ENCODE measurements at places on chromosomes 1 and 21.

DNA sequence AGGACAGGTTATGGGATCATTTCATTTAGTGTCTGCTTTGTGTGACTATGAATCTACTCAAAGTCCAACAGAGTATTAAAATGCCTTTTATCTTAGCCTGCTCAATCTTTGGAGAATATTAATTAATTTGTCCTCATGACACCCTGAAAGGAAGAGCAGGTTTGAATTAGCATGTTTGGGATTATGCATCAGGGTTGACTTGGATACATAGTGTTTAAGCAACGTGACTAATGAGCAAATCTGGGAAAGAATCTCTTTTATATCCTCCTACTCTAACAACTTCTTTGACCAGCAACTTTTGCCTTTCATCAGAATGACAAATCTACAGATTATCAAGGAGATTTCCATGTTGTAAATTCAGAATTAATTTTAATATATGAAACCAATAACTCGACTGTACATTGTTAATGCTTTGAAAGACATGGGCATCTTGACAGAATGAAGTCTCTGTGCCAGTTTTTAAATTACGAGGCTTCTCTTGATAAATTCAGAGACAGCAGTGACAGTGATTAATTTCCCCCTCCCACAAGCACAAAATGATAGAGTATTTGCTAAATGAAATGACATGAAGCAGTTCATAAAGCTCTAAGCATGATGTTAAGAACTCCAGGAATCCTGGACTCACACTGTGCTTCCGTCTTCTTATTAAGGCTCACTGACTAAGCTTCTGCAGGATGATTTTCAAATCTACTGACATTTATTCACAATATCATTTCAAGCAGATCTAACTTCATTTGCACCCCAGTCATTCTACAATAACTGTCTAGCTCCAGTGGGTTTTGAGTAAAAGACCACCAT, 156.5 kb downstream of the PCNX2 start:
- no peak for DNase-seq

GRCh38 chr21:45381865-45382696, 22.9 kb upstream of the COL18A1 start:
- DNase-seq = no peak

DNA sequence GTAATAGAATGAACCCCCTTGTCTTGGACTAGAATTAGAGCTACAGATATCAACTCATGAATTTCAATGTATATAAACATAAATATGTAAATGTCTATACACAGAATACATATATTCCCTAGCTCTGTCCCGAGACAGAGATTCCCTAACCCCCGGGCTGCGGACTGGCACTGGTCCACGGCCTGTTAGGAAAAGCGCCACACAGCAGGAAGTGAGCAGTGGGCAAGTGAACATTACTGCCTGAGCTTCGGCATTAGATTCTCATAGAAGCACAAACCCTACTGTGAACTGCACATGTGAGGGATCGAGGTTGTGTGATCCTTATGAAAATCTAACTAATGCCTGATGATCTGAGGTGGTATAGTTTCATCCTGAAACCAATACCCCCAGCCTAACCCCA, 51.2 kb downstream of the PIK3R3 start:
- DNase-seq = no peak

GRCh38 chr1:38005195-38006007, at the start of gene FHL3:
Gene FHL3, minus strand, starts transcription at chr1:38005514. Its CDS starts 6,102 bp downstream, at chr1:37999412.
- DNase-seq = no peak

GRCh38 chr1:119435052-119435451, 20.1 kb downstream of the HSD3B2 start:
- DNase-seq = no peak

DNA sequence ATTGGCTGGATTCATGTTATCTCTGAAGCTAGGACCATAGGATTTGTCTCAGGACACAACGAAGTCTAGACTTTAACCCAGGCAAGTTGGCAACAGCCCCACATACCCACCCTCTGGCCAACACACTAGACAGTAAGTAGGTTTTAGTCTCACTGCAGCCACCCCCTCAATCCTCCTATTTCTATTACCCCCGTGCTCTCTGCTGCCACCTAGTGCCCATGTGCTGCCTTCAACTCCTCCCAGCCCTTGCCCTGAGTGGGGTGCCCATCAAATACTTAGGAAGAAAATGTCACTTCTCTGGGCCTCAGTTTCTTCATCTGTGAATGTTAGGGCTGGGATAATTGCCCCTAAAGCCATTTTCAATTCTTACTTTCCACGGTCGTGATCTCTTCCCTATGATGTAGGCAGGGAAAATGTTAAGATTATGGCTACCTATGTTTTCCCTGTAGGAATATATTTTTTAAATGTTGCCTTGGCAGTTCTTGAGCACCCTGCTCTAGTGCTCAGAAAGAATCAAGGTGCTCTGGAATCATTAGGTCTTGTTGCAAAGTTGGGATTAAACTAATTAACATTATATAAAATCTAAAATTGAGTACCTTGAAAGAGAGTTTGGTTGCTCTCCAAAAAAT, 213.0 kb downstream of the LMX1A start:
- DNase-seq = no peak

DNA sequence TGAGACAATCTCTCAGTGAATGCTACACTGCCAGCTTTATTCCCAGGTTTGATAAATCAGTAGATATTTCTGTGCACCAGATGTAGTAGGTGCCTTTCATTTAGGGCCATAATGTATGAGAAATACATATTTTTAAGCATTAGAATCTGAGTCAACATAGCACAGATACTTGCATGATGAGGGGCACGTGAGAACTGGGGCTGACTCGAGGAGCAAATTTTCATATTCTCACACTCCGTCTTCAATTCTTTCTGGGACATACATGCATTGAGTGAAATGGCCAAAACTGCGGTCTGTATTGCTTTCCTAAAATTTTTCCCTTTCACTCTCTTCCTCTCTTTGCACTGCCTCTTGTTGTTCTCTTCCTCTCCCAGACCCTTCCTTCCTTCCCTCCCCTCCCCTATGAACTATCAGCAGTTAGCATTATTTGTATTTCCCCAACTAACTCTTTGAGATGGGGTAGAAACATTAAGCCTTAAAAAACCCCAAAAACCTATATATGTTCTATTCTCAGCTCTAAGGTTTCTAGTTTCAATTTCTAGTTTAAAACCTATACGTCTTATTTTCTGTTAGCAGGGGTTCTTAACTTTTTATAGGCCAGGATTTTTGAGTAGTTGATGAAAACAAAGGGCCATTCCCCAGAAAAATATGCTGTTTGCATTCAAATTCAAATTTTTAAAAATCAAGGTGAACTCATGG, 289.1 kb downstream of the PTBP2 start:
- no peak for DNase-seq

DNA sequence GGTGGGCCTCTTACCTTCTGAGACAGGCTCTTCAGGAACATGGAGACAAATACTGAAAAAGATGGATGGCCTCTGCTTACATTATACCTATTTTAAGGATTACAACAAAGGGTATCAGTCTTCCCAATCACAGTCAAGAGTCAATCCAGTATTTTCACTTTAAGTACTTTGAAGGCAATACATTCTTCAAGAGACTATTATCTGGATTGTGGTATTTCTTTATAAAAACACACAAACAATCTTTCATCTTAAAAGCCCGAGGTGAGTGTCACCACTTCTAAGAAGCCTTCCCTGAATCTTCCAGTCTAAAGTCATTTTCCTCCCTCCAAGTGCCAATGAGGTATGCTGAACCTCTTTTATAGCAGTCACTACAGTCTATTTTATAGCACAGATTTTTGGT, 45.3 kb downstream of the WASF2 start:
- DNase-seq = no peak

DNA sequence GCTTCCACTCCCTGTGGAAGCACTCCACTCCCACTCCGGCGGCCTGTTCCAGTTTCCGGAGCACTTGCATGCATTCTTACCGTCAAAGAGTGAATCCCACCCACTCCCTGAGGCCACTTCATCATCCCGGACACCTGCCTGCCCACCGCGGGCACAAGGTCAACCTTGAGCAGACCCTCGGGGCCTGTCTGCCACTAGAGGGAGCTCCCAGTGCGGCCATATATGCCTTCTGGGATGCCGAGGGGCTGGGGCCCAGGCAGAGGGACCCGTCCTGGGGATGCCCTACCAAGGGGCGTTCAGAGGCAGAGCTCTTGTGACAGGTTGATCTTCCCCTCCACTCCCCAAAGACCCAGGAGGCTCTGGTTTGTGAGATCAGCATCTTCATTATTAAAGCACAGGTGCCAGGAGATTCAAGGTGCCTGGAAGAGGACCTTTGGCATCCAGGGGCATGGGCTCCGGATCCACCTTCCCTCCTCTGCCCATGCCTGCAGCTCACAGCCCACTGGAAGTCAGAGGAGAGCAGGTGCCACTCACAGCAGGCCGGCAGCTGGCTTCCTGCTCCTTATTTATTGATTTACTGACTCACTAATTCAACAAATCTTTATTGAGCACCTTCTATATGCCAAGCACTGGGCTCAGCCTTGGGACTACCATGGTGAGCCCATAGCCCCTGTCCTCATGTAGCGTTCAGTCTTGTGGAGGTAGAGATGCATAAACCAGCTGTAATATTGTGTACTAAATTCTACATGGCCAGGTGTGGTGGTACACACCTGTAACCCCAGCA, 47.3 kb downstream of the UBIAD1 start:
- DNase-seq = peak; percentile 6

DNA sequence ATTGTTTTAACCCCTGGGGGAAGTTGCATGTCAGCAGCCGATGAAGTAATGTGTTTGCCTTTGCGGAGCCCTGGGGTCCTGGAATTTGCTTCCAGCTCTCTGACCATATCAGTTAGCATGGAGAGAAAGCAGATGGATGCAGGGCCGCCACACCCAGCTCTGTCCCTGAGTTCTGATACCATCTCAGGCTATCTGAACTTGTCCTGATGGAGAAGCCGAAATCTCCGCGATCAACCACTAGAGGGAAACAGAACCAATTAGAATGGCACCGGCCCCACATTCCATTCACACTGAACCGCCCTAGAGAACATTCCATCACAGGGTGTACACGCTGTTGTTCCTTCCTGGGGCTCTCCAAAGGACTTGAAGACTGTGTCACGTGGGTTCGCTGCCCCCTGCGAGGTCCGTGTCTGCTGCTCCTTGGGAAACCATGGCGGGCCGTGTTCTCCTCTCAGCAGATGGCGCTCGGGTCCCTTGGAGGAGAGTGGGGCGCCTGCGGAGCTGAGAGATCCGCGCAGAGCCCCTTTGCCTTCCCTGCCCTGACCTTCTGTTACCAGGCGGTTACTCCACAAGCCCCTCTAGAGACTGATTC, 75.4 kb downstream of the ABCA4 start:
- no peak for DNase-seq

- DNase-seq = no peak
Observed at GRCh38 chr1:25861316-25862286, 2.3 kb upstream of the AUNIP start.

DNA sequence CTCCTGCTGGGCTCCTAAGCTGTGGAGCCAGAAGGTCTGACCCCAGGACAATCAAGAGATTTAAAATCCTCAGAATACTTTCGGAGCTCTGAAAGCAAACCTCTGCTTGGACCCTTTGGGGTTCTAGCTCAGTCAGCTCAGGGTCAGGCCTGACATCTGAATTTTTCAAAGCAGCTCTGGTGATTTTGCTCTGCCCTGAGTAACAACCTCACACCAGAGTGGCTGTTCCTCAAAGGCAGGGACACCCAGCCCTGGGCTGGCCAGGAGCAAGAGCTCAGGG, 11.9 kb downstream of the SLC1A7 start:
- DNase-seq = no peak

DNA sequence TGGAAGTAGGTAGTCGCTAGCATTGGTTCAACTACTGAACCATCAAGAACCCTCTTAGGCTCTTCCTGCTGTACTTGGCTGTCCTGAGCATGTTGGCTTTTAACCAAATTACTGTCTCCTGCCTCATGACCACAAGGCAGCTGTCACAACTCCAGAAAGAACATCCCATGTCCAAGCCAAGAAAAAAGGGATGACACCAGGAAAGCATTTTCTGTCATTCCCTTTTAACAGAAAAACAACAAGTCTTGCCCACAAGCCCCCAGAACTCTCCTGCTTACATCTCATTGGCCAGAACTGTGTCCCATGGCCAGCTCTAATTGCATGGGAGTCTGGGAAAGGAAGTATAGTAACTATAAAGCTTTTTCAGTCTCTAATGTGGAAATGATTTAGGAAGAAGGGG, 2.4 kb upstream of the RNU5D-1 start:
- DNase-seq = no peak

DNA sequence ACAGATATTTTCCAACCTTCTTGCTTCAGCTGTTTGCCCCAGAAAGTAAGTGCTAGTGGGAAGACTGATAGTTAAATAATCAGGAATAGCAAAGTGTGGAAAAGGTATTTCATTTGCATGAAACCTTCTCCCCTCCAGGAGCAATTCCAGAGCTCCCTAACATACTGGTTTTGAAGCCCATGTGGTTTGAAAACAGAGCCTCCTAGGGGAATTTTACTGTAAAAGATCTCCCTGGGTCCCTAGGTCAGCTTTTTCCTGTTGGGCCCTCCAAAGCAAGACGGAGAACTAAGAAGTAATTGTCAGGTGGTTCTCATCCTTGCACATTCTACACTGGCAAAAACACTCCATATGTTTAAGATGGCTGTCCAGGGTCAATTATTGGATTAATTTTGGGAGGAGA, 218.7 kb upstream of the FOXD3 start:
- DNase-seq = no peak

- DNase-seq = no peak
Observed at GRCh38 chr1:243751506-243751905, 98.5 kb downstream of the AKT3 start.

GRCh38 chr1:156796340-156797097, 20.1 kb downstream of the SH2D2A start:
- DNase-seq = no peak

Data from stimulated activated CD8-positive, alpha-beta memory T cell treated with anti-CD3 and anti-CD28 coated beads, Interleukin-2, amount 100 ng/mL, for 1 hour (primary cell).